ENCODE measurements at places on chromosomes 7 and 10.

- DNase-seq, result no peak
These were observed 17.6 kb upstream of the IMPDH1 start for GRCh38 chr7:128427289-128427891.

DNA sequence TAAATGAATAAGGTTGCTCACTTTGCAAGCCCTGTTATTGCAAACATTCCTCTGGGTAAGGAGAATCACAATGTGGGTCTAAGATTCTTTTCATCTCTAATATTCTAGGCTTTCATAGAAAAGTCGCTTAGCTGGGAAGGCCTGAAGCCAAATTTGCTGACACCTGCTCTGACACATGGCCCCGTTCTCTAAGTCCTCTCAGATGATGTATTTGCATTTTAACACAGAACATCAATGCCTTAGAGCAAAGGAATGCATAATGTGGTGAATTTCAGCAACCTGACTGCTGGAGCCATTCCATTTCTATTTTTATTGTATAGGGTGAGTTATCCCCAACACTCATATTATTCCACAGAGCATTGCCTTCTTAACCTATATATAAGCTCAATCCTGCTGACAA lies 682.1 kb upstream of the NRP1 start:
- no peak for DNase-seq

DNA sequence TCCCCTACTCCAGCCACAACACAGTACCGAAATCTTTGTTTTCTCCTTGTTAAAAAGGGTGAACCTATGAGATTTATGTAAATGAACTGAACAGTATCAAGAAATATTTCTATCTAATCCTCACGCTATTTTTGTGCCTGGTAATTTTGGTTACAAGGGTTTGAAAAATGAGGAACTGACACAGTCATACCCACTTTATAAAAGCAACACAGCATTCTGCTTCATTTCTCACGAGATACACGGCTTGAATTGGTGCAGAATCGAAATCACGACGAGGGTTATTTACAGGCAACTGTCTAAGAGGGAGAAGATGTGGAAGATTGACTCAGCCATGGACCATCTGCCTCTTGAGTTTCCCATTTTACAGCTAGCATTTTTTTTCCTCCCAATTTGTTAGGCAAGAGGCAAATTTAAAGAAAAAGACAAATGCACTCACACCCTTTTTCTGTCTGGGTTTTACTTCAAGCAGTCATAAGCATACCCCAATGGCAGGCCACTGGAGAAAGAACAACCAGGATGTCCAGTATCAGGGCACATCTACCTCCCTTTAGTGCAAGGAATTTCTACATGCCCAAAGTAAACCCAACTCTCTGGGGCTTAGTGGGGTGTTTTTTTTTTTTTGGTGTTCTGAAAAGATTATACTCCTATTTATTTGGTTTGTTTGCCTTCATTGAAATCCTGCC lies 108.1 kb downstream of the ITGB8 start:
- no peak for DNase-seq

GRCh38 chr7:41881331-41882130 lies 178.6 kb upstream of the INHBA start:
- DNase-seq, result no peak

- DNase-seq, result no peak
These were observed 24.4 kb downstream of the CACNA2D1 start for GRCh38 chr7:82419200-82419599.

DNA sequence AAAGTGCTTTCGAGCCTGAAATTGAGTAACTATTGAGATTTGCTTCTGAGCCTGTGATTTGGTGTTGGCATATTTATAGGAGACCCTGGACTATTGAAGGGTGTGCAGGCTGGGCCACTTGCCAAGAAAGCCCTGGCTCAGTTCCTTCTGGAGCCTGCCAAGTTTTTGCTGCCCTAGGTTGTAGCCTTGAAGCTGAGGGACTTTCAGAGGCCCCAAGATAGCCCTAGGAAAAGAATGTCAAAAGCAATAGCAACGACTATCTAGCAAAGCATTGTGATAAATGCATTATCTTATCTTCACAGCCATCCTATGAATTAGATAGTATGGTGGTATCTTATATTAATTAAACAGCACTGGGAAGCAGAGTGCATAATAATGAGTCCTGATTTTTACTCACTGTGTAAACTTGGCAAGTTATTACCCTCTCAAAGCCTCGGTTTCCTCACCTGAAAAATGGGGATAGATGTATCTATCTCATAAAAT lies 473.7 kb upstream of the PODXL start:
- DNase-seq, result no peak

- no peak for DNase-seq
These were observed 213.7 kb downstream of the FOXP2 start for GRCh38 chr7:114628362-114628761.

DNA sequence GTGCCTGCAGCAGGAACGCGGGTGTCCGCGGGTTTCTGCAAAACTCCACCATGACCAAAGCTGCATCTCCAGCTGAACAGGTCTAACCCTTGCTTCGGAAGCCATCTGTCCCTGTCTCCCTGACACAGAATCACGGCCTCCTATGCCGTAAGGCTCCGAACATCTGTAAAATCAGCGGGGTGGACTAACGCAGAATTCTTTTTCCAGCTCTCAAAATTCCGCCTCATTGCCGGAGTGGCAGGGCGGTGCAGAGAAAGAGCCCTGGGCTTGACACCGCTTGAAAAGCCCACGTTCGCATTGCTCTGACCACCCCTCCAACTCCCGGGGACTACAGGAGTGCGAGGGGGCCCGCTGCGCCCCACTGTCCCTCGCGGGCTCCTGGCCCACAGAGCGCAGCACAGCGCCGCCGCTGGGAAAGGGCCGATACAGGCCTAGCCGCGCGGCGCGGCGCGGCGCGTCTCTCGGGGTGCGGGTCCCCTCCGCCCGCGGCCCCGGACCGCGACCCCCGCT lies 409 bp downstream of the DNMBP start:
- DNase-seq, result no peak

DNA sequence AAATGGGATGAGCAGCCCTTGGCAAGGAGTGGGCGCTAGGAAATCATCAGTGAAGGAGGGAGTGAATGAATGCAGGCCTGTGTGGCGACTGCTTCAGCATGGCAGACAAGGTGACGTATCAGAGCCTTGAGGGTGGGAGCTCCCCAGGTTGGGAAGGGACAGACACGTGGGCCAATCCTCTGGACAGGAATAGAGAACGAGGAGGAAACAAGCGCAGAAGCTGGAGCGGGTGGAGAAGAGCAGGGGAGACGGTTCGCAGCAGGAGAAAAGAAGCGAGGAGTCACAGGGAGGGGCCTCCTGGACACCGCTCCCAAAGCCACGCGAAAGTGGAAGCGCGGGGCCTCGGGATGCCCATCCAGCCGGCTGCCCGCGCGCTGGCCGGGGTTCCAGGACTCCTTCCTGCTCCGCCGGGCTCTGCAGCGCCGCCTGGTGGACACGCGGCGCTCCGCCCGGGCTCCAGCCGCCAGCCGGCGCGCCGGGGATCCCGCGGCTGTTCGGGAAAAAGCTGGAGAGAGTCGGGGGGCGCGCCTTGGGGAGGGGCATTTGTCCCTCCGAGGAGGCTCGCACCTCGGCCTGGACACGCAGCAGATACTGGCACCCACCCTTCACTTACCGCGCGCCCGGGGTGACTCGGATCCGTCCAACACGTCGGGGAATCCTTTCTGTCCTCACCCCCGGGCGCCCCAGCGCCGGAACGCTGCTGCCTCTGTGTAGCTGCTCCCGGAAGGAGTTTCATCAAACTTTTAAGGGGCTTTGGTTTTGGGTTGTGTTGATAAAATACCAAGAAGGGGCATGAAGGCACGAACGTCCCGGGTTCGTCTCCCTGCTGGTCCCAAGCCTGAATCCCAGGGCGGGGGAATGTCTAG lies 6.3 kb downstream of the ZNF503 start:
- DNase-seq, result no peak

DNA sequence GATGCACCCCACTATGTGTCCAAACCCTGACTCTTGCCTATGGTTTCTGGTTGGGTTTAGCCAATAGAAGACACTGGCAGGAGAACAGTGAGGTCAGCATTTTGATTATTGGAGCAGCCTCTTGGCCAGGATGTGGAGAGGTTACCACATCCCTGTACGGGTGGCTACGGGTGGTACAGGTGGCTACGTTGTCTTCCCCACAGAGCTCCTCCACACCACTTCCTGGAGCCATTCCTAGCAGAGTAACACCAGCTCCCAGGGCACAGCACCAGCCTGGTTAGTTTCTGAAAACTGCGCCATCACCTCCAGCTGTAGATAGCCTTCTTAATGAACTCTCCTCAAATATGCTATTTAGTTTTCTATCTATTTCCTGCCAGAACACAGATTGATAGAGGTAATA lies 445.2 kb downstream of the INHBA start:
- DNase-seq, result no peak

DNA sequence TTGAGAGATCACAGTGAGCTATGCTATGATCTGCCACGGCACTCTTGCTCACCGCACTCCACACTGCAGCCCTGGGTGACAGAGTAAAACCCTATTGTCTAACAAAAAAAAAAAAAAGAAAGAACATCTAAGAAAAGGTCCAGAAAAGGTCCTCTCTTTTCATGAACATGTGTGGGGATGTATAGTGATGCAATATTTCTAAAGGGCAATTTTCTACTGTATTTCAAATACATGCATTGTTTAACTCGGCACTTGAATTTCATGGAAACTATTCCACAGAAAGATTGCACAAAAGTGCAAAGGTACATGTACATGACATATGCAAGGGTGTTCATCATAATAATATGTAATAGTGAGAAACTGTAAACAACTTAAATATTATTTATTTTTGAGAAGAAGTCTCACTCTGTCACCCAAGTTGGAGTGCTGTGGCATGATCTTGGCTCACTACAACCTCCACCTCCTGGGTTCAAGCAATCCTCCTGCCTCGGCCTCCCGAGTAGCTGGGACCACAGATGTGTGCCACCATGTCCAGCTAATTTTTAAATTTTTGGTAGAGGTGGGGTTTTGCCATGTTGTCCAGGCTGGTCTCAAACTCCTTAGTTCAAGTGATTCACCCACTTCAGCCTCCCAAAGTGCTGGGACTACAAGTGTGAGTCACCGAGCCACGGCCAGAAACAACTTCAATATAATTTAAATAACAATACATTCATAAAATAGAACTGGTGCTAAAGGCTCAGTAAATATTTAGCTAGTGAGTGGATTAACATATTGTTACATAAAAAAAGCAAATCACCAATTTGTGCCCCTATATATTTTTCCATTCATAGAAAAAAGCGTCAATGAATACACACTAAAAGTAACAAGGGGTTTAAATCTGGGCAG lies 1.3 kb upstream of the PPRC1 start:
- DNase-seq, result no peak

- DNase-seq, result no peak
These were observed 1.2 kb downstream of the CCDC6 start for GRCh38 chr10:59905066-59905730.

GRCh38 chr10:73910764-73911552 lies at the start of gene PLAU:
PLAU (plus strand) TSS chr10:73911132; CDS start chr10:73911556, 424 bp downstream.
- DNase-seq, result peak; percentile 27

DNA sequence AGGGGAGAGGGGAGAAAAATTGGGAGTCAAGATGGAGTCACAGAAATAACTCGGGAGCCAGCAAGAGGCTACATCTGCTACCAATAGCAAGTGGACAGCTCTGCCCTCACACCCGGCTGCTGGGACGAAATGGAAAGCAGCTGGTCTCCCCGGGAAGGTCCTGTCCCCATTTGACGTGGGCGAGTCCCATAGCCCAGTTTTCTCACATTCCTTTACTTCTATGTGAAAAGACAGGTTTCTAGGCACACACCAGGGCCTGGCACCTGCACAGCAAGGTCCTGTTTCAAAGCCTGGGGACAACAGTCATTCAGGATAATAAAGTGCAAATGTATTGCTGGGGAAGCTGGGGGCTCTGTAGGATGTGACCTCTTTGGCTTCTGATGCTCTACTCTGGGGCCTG lies 162.6 kb downstream of the OAT start:
- DNase-seq, result no peak

- DNase-seq, result no peak
These were observed 111.6 kb downstream of the TMEM168 start for GRCh38 chr7:112678626-112679025.

GRCh38 chr10:484925-485661 lies 204.4 kb downstream of the DIP2C start:
- DNase-seq, result no peak

DNA sequence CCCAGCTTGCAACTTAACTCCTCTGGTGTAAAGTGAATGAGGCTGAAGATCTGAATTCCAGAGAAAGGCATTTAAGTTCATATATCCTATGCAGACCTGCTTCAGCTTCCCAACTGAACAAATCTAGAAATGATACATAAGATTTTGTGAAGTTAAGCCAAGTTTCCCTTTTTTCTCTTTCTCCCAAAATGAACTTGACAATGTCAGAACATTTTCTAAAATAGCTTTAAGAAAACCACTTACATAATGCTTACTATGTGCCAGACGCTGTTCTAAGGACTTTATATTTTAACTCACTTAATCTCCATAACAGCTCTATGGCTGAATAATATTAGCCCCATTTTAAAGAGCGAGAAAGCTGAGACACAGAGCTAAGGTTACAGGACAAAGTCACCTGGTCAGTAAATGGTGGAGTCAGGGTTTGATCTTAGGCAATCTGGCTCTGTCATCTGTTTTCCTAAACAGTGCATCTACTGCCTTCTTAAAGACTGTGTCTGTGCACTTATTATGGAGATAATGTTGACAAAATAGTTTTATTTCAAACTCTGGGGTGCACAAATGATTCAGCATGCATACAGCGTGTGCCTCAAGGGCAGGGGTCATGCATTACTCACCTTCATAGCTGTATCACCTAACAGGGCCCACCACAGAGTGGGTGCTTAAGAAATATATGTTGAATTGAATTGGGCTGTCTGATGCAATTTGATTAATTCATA lies 66.8 kb downstream of the RHOBTB1 start:
- DNase-seq, result no peak

Measured in T-helper 1 cell (primary cell).